ENCODE measurements at places on chromosomes 4 and X. TPM values are rescaled to one million over a fixed set of nuclear protein-coding genes. Genes with fewer than 3 reads are reported as not detected.

The MGAT4D gene
- total RNA-seq: not detected

The ZXDA gene
- total RNA-seq: 14.7 TPM

The CSAG1 gene
- total RNA-seq: not detected

The FRMPD4 gene
- not detected for total RNA-seq

The ERAS gene
- total RNA-seq: not detected

The TMEM144 gene
- total RNA-seq: not detected

The MAGEA11 gene
- total RNA-seq: not detected

The CHRDL1 gene
- total RNA-seq: not detected

The ODAM gene
- not detected for total RNA-seq

GRCh38 chr4:161813889-161814288, 349.9 kb downstream of the FSTL5 start:
- DNase-seq: no peak

DNA sequence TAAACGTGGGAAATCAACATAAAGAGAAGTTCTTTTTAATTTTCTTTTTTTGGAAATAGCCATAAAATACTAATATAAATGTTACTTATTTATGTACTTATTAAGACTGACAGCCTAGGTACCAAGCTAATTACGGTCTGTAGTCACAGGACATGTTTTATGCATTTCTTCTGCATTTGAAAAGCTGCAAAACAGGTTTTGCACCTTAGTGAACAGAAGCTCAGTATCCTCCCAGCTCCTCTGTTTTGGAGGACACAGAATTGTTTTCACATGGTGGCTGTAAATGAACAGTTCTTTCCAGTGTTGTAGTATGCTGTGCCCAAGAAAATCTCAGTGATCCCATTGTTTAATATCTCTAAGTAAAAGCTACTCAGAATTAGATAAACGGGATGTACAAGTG, 1788.0 kb upstream of the TENM3 start:
- DNase-seq: no peak

DNA sequence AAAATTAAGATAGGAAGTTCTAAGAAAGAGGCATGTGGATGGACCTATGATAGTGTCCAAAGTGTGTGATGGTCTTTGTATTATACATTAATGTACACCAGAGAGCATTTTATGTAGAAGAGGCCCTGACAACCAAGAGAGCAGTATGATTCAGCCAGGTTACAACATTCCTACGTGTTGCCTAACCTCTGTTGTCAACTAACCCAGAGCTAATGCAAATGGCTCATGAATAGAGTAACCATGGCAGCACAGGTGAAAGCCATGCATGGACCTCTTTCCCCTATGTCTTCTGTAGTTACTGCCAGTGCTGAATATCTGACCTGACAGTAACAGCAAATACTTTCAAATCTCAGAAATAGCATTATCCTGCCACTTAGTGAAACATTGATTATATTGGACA, 255.6 kb downstream of the NDST4 start:
- no peak for DNase-seq

- no peak for DNase-seq
Measured at GRCh38 chr4:183961795-183962194, 56.7 kb downstream of the STOX2 start.

GRCh38 chr4:118752551-118752950, 67.4 kb downstream of the METTL14 start:
- no peak for DNase-seq

DNA sequence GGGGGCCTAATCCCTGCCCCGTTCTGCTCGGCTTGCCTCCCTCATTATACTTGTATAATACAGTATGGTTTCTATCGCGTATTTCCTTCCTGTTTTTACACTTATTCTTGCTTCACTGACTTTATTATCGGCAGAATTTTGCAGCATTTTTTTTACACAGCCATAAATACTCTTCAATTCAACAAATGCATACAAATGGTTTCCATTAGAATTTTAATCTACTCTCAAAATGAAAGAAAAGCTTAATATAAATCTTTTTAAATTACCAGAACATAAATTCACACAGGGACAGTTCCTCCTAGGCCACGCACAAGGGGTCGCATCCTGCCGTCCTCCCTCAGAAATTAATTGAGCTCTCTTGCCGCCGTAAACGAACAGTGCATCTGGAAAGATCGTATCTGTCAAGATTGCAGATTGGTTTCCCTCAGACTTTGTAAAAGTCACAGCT, 42.9 kb downstream of the DCTD start:
- no peak for DNase-seq

DNA sequence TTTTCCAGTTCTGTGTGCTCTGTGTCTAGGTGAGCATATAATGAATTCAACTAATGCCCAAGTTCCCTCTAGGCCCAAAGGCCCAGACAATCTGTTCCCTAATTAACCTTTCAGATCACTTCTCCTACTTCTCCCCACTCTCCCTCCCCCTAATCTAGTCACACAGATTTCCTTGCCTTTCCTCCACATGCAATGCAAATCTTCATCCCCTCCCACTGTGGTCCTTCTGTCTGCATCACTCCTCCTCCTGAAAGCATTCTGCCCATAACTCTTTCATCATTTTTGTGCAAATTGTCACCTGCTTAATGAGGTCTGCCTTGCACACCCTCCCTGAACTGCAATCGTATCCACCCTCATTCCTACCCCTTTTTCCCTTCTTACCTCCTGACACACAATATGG, 346.6 kb downstream of the FBXO8 start:
- DNase-seq: no peak

GRCh38 chrX:83916525-83916924, 55.6 kb downstream of the CYLC1 start:
- DNase-seq: no peak

DNA sequence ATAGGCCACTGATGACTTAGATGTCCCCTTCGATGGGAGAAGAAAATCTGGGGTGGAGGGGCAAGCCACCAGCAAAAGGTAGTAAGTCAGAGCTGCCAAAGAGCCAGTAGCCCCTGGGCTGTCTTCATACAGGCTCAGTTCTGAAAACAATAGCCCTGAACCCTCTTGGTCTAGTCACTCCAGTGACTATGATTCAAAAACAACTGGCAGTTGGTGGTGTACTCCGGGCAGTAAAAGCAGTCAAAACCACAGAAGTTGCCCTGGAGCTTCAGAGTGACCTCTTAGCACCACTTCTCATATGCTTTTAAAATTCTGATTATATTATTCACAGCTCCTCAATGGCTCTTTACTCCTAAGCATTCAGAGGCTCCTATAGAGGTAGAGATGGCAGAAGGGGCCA, 164.3 kb upstream of the MAMLD1 start:
- DNase-seq: no peak

GRCh38 chr4:152763796-152764195, 15.7 kb downstream of the TIGD4 start:
- no peak for DNase-seq

DNA sequence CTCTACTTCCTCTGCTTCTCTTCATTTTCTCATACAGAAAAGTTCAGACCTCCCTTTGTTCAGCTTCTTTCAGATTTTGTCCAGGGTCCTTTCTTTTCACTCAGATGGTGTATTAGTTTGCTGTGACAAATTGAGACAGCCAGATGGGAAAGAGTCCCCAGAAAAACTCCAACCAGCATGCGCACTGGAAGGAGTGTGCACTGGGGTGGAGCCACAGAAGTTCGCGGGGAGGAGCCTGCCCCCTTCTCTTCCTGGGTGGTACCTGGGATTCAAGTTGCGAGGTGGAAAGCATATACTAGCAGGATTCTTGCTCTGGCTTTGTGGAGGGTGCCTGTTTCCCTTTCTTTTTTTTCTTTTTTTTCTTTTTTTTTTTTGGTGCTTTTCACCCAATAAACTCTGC, 51.6 kb downstream of the SMIM20 start:
- DNase-seq: no peak

DNA sequence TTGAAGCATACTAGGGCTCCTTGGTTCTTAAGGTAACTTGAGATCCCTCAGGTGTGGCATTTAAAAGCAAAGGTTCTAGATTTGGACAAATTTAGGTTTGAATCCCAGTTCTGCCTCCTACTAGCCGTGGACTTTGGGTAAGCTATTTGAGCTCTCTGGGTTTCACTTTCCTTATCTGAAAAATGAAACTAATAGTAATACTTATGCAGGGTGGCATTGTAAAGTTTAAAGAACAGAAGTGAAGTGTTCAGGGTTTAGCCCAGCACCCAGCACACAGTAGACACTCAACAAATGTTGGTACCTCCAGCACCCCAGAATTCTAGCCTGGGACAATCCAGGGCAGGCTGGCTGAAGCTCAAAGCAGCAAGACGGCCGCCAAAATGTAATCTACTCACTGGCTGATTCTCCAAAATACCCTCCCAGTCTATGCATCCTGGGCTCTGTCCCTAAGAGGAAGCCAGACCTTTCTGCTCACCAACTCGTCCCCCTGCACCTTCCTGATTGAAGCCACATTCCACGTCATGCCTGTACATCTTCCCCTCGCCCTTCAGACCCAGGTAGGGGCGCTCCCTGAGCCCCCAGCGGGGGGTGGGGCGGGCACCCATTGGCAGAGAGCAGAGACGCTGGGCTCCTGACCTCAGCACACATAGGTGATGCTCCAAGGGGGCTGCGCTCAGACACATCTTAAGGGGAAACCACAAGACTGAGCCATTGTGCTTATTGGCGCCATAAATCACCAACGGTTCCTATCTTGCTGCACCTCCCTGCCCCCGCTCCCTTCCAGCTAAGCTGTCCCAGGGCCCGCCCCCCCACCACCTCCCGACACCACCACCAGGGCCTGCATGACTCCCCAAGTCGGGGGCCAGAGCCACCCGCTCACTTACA, 160.6 kb downstream of the BCOR start:
- no peak for DNase-seq

GRCh38 chr4:151862766-151863165, 102.0 kb upstream of the GATB start:
- no peak for DNase-seq

- DNase-seq: no peak
Measured at GRCh38 chrX:123361371-123361770, 177.3 kb downstream of the GRIA3 start.

- no peak for DNase-seq
Measured at GRCh38 chrX:118720058-118720707, 7.2 kb upstream of the IL13RA1 start.
